ENCODE measurements at places on chromosomes 13 and 19.
A peak's percentile ranks its signal among the peaks of the same experiment; 100 is the strongest.

- no peak for DNase-seq
Measured at GRCh38 chr13:42412812-42413483, 141.0 kb downstream of the AKAP11 start.

DNA sequence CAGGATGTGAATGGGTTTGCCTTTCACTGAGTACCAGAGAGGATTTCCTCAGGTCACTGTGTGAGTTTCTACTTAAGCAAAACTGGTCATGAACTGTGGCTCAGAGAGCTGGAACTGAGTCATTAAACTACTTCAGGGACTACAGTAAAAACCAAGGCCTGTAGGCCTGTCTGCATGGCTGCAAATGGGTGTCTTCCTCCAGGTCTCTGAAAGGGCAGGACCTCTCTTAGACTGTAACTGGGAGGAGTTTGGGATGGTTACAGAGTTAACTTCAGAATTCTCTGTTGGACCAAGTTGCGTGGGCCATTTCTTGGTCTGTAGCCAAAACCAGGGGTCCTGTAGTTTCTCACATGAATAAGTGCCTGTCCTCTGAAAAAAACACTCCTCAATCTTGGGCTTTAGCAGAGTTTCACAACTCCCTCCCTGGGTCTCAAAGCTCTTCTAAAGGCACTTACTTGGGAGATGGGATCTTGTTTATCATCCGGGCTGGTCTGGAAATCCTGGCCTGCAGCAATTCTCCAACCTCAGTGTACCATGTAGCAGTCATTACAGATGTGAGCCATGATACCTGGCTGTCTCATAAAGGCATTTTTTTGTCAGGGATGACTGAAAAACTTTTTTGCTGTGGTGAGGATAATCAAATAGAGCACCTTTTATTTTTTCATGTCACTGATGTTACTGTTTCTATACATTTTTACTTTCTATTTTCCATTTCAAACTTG, 19.7 kb downstream of the ZNF714 start:
- DNase-seq: no peak

GRCh38 chr19:30367006-30367405, 5.2 kb upstream of the ZNF536 start:
- DNase-seq: no peak

DNA sequence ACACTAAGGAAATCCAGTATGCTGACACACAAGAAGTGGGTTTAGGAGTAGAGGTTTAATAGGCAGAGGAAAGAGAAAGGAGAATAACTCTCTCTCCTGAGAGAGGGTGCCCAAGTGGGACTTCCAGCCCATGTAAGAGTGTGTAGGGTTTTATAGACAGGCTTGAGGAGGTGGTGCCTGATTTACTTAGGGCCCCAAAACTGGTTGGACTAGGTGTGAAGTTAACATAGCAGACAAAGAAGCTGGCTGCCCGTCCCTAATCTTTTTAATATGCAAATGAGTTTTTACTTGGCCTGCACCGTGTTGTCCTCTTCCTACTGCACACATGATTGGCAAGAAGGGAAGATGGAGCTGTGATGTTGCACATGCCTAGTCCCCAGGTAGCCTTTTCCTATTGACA, 752.5 kb upstream of the SLITRK5 start:
- DNase-seq: no peak

DNA sequence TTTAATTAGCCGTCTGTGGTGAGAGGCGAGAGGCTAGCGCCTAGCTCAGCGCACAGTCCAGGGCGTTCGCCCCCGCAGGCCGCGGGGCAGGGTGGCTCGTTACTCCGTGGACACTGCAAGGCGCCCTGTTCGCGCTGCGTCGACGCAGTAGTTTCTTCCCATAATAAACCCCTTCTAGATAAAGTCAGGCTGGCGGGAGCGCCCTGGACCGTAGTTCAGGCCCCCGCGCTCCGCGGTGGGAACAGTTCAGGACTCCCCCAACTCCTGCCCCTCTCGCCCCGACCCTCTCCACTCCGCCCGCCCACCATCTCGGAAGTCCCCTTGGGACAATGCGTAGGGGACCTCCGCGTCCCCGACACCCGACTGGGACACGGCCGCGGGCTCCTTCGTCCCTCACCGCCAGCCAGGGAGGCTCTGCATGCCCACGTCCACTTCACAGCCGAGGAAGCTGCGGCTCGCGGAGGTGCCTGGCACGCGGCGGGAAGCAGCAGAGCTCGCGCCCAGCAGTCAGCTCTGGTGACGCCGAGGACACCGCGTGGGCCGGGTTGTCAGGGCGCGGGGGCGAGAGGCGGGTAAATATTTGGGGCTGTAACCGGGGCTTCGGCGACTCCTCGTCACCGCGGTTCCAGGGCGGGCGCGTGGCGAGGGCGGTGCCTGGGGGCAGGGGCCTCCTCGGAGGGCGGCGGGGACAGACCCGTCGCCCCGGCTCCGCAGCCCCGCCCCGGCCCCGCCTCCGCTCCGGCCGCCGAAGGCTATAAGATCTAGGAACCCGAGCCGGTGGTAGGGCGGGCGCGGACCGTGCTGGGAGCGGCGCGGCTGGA, at the start of gene RGCC:
Gene RGCC (plus strand): TSS at position 783 of the 821 bp plus-strand sequence. CDS start 158 bp downstream, outside the sequence.
- peak; percentile 72 for DNase-seq

DNA sequence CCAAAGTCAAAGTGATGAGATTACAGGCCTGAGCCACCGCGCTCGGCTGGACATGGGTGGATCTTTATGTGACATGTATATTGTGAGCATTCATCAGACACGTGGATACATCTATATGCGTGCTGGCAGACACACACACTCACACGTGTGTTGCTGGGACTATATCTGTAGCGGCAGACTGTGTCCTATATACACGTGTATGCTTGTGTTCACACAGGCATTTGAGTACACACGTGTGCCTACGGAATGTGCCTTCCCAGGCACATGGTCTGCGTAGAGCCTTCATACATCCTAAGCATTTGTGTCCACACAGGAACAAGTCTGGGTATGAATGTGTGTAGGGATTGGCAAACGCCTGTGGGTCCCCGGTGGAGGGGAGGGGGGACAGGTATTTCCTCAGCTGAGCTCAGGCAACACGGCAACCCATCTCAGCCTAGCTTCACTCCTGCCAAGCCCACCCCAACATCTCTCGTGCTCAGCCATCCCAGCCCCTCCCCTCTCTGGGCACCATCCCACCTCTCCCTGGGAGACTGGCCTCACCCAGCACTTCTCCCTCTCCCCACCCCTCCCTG, 2.6 kb downstream of the UNC13A start:
- no peak for DNase-seq

DNA sequence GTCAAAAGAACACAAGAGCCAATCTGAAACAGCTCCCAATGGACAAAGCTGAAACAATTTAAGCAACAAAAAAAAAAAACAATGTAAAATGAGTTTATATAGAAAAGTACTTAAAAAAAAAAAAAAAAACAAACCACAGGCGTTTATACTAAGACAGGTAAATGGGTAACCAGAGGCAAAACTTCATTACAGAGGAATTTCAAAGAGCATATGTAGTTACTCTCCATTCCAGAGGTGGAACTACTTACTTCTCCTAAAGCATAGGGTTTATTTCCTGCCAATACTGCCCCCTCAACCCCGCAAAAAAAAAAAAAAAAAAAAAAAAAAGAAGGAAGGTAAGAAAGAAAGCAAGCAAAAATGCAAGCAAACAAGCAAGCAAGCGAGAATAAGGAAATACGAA, 132.9 kb downstream of the LIG4 start:
- no peak for DNase-seq

DNA sequence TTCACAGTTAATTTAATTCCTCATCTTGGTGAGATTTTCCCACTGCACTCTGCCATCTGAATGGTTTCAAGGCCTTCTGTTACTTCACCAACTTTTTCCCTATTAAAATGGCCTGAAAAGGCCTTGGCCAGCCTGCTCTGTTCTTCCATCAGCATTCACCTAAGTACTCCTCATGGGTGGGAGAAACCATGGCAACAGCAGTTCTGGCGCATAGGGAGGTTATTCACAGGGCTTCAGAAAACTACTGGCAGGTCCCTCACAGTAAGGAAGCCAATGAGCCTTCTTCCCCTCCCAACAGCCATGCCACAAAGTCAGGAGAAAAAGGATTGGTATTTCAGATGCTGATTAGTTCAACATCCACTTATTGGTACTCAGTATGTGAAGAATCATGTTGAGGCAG, 17.2 kb upstream of the GJB2 start:
- no peak for DNase-seq

DNA sequence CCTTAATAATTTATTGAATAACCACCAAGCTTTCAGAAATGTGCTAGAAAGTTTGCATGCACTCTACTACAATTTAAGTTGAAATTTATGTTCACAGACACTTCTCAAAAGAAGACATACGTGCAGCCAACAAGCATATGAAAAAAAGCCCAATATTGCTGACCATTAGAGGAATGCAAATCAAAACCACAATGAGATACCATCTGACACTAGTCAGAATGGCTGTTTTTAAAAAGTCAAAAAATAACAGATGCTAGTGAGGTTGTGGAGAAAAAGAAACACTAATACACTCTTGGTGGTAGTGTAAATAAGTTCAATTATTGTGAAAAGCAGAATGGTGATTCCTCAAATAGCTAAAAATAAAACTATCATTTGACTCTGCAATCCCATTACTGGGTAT, 308.8 kb upstream of the PCDH9 start:
- DNase-seq: no peak

- peak; percentile 89 for DNase-seq
Measured at GRCh38 chr19:11560404-11561051, 1.5 kb upstream of the ELOF1 start.

- DNase-seq: no peak
Measured at GRCh38 chr13:45434556-45435371, 16.6 kb upstream of the SLC25A30 start.

DNA sequence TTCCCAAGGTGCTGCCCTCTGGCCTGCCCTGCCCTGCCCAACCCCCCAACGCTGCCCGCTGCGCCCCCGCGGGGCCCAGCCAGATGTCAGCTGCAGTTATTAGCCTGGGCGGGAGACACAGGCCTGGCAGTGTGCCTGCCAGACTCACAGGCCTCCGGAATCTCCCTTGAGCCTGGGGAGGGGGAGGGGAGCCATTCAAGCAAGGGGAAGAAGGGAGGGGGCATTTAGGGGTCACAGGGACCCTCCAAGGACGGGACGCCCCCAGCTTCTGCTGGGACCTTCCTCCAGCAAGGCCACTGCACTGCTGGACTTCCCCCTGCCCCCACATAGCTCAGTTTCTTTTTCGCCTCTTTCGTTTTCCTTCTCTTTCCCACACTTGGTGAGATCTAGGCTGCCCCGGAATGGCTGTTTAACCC, 2.6 kb upstream of the JUNB start:
- peak; percentile 73 for DNase-seq

DNA sequence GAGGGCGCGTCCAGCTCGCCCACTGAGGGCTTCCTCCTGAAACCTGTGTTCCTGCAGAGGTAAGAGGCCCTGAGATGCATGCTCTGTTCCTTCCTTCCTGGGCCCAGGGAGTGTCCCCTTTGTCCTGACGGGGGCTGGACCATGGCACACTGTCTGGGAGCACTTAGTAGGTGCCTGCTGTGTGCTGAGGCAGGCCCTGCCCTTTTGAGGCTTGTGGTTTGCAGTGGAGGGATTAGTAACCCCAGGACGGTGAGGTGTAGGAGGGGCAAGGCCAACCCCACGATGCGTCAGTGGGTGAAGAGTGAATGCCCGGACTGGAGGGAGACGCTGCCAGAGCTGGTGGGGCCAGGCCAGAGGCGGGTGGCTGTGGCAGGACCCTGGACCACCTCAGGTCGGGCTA, 11.2 kb upstream of the F2RL3 start:
- no peak for DNase-seq

DNA sequence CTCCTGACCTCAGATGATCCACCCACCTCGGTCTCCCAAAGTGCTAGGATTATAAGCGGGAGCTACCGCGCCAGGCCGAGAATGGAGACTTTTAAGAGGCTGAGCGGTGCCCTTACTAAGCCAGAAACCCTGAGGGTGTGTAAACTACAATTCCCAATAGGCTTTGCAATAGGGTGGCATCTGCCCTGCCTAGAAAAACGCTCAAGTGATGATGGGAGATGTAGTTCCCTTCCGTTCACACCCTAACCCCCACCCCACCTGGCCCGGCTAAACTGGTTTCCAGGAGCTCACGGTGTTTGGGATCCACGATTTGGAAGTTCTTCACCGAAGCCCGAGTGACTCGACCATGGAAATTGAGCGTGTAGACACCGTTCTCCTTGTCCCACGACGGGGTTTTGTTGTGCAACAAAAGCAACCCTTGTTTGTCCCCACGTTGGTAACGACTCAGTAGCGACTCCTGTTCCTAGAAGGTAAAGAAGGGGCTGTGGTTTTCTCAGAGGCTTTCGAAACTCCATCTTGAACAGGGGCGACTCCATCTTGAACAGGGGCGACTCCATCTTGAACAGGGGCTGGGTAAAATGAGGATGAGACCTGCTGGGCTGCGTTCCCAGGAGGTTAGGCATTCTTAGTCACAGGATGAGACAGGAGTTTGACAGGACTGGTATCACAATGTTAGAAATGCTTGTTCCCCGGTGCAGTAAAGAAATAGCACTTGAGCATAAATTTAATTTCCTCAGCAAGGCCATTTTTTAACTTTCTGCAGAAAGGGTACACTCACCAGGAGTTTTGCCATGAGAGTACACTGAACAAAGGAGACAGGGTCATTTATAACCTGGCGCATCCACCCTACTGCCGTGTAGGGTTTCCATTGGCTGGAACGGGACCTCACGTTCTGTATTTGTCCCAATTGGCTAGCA, 9.8 kb downstream of the PPP1R15A start:
- DNase-seq: peak; percentile 71

DNA sequence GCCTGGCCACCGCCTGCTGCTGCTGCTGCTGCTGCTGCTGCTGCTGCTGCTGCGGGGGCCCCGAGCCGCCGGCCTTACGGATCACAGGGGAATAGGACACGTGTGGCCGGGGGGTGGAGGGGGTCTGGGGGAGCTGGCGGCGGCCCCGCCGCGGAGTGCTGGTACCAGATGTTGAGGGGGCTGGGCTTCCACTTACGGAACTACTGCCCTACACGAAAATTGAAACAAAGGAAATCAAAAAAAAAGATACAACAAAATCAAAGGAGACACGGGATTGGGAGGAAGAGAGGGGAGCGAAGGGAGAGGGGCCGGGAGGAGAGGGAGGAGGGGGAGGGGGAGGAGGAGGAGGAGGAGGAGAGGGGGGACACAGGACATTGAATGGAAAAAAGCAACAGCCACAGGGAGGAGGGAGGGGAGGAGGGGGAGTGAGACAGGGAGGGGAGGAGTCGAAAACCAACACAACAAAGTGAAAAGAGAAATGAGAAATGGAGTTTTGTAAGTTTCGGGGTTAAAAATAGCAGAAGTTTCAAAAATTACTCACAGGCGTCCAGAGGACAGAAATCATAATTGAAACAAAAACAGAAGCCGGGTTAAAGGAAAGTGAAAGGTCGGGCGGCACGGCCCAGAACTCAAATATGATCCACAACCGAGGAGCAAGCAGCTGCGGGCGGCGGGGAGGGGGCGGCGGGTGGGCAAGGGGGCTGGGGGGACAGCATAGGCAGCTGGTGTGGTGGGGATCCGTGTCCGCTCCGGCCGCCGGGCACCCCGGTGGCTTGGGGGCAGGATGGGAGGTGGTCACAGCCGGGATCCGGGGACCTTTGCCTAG, 57.8 kb downstream of the IER2 start:
- no peak for DNase-seq

- DNase-seq: no peak
Measured at GRCh38 chr19:51468545-51468920, 9.8 kb upstream of the CEACAM18 start.

- DNase-seq: no peak
Measured at GRCh38 chr19:6073858-6074708, 36.2 kb downstream of the RFX2 start.
